ENCODE measurements at places on chromosomes 13 and 19.

DNA sequence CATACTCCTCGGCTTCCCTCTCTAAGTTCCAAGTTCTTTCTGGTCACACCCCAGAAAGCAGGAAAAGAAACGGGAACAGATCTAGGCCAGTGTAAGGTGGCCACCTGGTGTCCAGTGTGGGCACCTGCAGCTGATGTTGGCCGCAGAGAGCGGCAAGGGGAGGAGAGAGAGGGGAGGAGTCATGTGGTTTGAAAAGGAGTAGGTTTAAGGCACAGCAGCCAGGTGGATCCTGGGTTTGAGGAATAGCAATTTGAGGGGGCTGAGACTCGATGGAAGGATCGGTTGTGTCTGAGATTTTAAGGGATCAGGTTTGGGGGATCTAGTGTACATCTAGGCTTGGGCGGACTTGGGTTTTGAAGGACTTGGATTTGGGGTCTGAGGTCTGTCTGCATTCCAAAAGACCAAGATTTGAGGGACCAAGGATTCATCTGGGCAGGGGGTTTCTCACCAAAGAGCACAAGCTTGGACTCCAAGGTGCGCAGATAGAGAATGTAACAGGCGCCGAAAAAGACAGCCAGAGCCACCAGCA lies 1.2 kb downstream of the RABAC1 start:
- no peak for DNase-seq

GRCh38 chr13:102877303-102877702 lies 31.5 kb downstream of the ERCC5 start:
- no peak for DNase-seq

- DNase-seq: no peak
Measured at GRCh38 chr19:15893477-15893876, 4.4 kb downstream of the CYP4F2 start.

DNA sequence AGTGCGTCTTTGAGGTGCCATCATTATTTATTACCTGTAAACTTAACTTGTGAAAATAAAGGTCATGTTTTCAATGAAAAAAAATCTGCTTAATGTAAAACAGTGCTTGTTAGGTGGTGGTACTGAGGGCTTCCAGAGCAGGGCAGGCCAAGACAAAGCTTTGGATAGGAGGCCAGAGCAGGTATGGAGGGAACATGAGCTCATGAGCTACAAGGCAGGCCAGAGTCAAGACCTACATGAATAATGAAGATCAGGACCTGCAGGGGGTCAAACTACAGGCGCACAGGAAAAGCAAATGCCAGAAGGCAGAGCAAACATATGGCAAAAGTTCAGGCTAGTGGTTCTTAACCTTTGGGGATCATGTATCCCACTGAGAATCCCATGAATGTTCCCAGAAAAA lies 343.5 kb downstream of the GPC5 start:
- no peak for DNase-seq

- no peak for DNase-seq
Measured at GRCh38 chr19:15675560-15675959, 2.7 kb downstream of the CYP4F12 start.

- DNase-seq: no peak
Measured at GRCh38 chr13:79405501-79405830, 589 bp downstream of the RBM26 start.

DNA sequence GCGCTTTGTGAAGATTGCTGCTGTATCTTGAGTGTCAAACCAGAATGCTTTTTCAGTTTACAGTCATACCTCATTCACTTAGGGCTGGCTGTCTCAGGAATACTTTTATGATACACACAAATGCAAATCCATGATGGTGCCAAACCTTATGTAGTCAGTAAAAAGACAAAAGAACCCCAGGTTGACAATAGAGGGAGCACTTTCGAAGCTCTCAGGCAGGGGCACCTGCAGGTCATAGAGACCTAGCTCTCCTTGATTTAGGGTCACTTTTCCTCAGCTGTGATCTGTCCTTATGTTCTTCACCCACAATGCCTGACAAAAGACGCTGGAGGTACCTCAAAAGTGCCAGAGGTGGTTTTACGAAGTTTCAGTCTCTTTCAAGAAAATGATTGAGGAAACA lies 172.2 kb downstream of the DNAJC15 start:
- DNase-seq: no peak

- no peak for DNase-seq
Measured at GRCh38 chr19:35741203-35741515, 1.1 kb downstream of the IGFLR1 start.

- no peak for DNase-seq
Measured at GRCh38 chr13:19181021-19181620, 503 bp downstream of the TUBA3C start.

- DNase-seq: no peak
Measured at GRCh38 chr13:29808264-29808663, 42.2 kb downstream of the UBL3 start.

- DNase-seq: no peak
Measured at GRCh38 chr13:46668302-46668720, 115.3 kb downstream of the LRCH1 start.

- DNase-seq: no peak
Measured at GRCh38 chr19:18253716-18254115, 20.5 kb downstream of the IQCN start.

DNA sequence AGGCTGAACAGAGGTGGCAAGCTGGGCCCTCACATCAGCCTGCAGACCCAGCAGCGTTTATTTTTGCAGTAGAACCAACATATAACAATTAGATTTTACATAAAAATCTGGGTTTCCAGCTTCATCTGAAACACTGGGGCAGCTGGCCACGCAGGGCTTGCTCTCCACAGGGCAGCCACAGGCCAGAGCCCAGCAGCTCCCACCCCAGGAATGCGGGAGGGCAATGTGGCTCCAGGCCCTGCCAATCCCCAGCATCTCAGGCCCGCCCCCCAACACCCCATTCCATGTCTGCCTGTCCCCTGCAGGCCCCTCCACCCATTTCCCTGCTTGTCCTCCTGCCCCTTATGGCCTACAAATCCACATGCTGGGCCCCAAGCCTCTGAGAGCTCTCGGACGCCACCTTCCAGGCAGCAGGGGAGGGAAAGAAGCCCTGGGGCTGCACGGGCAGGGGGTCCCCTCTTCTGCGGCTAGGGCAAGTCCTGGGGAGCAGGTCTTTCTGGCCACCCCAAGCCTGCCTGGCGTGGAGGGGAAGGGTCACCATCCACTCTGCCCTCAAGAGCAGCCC lies 15.0 kb upstream of the VSTM2B start:
- DNase-seq: no peak

DNA sequence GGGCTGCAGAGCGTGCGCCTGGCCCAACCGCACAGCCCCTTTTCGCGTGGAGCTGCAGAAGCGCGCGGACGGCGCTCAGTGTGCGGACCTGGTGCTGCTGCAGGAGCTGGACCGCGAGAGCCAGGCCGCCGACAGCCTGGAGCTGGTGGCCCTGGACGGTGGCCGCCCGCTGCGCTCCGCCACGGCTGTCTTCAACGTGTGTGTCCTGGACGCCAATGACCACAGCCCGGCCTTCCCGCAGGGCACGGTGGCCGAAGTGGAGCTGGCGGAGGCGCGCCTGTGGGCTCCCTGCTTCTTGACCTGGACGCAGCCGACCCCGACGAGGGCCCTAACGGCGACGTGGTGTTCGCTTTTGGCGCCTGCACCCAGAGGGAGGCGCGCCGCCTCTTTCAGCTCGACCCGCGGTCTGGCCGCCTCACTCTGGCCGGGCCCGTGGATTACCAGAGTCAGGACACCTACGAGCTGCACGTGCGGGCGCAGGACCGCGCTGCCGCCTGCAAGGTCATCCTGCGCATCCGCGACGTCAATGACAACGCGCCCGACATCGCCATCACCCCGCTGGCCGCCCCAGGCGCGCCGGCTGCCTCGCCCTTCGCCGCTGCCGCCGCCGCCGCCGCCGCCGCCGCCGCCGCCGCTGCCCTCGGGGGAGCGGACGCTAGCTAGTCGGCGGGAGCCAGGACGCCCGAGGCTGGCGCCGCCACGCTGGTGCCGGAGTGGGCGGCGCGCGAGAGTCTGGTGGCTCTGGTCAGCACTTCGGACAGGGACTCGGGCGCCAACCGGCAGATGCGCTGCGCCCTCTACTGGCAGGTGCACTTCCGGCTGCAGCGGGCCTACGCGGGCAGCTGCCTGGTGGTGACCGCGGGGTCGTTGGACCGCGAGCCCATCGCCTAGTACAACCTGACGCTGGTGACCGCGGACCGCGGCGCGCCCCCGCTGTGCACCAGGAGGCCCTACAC lies 172.2 kb downstream of the OLFM4 start:
- no peak for DNase-seq

GRCh38 chr13:96967248-96967745 lies 27.0 kb downstream of the OXGR1 start:
- no peak for DNase-seq

- no peak for DNase-seq
Measured at GRCh38 chr19:485583-486236, 10.6 kb upstream of the MADCAM1 start.

DNA sequence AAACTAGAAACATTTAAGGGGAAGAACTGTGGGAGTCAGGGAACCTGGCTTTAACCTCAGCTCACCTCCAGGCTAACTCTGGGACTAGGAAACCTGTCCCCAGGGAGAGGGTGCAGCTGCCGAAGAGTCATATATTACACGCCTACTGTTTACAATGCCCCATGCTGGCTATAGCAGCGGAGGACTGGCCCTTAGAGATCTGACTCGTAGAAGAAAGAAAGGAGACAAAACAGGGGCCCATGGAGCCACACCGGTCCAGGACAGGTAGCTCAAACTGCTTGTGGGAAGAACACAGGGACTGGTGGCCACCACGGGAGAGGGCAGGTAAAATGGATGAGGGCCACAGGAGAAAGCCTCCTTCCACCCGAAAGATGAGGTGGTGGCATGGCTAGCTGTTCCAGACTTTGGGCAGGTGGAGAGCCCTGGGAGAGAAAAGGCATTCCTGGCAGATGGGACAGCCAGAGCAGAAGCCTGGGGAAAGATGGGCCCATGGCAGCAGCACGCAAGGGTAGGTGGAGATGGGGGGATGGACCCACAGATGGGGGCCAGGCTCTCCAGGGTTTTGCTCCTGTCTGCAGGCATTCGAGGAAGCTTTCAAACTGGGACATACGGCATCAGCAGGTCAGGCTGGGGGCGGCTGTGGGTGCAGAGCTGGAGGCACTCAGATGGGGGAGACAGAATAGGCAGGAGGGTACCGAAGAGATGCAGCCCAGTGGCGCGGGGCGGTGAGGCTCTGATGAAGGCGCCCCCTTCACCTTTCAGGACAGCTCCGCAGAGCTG lies 69.5 kb downstream of the LATS2 start:
- DNase-seq: no peak

- DNase-seq: no peak
Measured at GRCh38 chr13:93851236-93851635, 624.6 kb downstream of the GPC6 start.

GRCh38 chr19:46745030-46745429 lies 827 bp upstream of the FKRP start:
- no peak for DNase-seq

GRCh38 chr13:89684896-89685295 lies 1662.6 kb upstream of the MIR17HG start:
- DNase-seq: no peak

DNA sequence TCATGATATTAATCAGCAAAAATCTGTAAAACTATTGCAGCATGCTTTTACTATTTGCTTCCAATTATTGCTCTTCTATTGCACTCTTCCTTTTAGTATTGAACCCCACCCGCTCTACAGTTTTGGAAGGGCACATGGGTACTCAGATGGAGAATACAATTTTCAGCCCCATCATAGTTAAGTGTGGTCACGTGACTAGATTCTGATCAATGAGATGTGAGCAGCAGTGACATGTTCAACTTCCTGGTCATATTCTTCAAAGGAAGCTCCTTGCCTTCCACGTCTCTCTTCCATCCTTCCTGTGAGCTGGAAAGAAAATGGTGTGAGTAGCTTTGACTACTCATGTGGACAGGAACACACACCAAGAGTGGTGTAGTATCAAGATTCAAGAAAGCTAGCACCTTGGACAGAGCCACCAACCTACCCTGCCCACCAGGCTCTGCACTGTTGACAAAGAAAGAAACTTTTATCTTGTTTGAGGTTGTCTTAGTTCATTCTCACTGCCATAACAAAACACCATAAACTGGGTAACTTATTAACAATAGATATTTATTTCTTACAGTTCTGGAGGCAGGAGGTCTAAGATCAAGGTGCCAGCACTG lies 3.8 kb upstream of the FGF14 start:
- DNase-seq: no peak

GRCh38 chr19:18781885-18782527 lies 9.1 kb downstream of the COMP start:
- no peak for DNase-seq

DNA sequence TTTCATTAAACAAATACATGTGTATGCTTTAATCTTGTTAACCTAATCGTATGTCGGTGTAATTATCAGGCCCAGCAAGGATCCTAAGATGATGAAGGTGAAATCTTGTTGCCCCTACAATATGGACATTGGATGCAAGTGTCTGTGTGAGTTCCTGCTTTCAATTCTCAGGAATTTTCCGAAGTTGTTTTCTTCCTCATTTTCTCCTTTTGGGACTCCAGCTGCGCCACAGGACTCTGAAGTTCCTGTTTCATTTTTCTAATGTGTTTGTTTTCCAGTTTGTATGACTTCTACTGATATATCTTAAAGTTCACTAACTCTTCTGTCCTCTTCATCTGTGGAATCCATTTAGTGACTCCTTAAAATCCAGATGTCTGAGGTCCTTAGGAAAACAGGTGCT lies 11.9 kb upstream of the OR7D2 start:
- DNase-seq: no peak

- DNase-seq: no peak
Measured at GRCh38 chr13:40940841-40941240, 78.3 kb downstream of the ELF1 start.

DNA sequence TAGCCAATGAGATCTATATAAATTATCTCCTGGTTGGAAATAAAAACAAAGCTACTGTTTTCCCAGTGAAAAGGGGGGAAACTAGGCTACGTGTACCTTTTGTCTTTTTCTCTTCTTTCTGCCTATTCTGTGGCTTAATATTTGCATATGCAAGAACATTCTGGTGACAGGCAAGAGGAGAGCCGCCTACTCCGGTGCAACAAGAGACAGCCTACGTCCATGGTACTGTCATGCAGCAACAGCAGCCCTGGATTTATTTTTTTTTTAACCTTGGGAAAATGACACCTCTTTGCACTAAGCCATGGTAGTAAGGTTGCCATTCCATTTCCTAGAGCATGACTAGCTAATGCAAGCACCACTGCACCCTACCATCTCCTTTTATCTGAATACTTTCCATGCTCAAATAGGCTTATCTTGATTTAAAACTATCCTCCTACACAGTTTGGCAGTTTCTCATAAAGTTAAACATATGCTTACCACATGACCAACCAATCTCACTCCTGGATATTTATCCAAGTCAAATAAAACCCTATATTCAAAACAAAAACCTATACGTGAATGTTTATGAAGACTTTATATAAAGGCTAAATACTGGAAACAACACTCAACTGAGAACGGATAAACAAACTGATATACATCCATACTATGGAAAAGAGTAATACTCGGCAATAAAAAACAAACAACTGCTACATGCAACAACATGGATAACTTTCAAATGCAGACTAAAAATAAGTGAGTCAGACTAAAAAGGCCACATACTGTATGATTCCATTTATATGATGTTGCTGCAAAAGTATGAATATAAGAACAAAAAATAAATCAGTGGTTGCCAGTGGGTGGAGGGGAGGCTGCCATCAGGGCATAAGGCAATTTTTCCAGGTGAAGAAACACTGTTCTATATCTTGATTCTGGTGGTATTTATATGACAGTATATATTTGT lies 17.3 kb downstream of the NUFIP1 start:
- DNase-seq: no peak

GRCh38 chr13:35293579-35294226 lies 182.8 kb downstream of the MAB21L1 start:
- DNase-seq: no peak

- no peak for DNase-seq
Measured at GRCh38 chr13:31043957-31044356, 111.5 kb downstream of the TEX26 start.

GRCh38 chr19:35712567-35713505 lies 5.0 kb upstream of the KMT2B start:
- DNase-seq: no peak
